Muscle of back (tissue), 13 donors: ENCODE measurements at places on chromosomes 13 and 19.

DNA sequence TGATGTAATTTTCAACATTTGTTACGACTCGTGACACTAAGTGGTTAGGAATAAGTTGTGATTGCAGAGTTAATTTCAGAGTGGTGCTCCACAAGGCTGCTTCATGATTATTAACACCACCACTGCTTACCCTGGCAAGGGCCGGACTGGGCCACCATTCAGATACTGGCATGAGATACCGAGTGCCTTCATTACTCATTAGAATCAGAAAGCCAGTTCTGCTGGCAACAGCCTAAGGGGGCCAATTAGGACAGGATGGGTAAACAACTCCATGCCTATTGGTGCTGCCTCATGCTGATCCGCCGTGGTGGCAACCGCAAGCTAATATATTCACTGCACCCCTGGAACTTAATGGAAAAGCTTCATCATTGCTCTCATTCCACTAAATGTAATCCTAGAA lies 575.1 kb downstream of the EFNB2 start:
- DNase-seq: no peak

GRCh38 chr13:106234636-106235035 lies 300.8 kb downstream of the EFNB2 start:
- no peak for DNase-seq

GRCh38 chr13:49995625-49996101 lies 1.2 kb upstream of the TRIM13 start:
- peak; percentile 12 for DNase-seq

DNA sequence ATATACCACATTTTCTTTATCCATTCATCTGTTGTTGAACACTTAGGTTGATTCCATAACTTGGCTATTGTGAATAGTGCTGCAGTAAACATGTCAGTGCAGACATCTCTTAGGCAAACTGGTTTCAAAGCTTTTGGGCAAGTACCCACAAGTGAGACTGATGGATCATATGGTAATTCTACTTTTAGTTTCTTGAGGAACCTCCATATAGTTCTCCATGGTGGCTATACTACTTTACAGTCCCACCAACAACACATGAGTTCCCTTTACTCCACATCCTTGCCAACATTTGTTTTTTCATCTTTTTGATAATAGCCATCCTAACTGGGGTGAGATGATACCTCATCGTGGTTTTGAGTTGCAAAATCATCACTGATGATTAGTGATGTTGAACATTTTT lies 8.5 kb downstream of the CYSLTR2 start:
- no peak for DNase-seq

- no peak for DNase-seq
Measured at GRCh38 chr13:23354520-23354919, 79.0 kb downstream of the SACS start.

GRCh38 chr13:85347251-85347650 lies 452.0 kb downstream of the SLITRK6 start:
- no peak for DNase-seq

GRCh38 chr19:42206871-42207755 lies 10.4 kb downstream of the DEDD2 start:
- DNase-seq: no peak

- no peak for DNase-seq
Measured at GRCh38 chr13:67742478-67742877, 512.3 kb upstream of the PCDH9 start.

DNA sequence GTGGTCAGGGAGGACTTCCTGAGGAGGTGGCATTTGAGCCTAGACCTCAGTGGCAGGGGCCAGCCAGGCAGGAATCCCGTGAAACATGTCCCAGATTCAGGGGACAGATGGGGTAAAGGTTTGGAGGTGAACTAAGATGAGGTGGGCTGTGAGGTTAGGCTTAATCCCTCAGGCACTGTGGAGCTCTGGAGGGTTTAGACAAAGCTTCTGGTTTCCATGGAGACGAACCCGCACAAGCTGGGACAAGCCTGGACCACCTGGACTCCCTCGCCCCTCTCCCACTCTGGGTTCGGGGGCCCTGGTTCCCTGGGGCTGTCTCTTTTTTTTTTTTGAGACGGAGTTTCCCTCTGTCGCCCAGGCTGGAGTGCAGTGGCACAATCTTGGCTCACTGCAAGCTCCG lies 15.7 kb downstream of the TJP3 start:
- no peak for DNase-seq

- DNase-seq: no peak
Measured at GRCh38 chr13:34065928-34066327, 248.0 kb downstream of the RFC3 start.

- no peak for DNase-seq
Measured at GRCh38 chr13:73133531-73133930, 74.7 kb downstream of the KLF5 start.

DNA sequence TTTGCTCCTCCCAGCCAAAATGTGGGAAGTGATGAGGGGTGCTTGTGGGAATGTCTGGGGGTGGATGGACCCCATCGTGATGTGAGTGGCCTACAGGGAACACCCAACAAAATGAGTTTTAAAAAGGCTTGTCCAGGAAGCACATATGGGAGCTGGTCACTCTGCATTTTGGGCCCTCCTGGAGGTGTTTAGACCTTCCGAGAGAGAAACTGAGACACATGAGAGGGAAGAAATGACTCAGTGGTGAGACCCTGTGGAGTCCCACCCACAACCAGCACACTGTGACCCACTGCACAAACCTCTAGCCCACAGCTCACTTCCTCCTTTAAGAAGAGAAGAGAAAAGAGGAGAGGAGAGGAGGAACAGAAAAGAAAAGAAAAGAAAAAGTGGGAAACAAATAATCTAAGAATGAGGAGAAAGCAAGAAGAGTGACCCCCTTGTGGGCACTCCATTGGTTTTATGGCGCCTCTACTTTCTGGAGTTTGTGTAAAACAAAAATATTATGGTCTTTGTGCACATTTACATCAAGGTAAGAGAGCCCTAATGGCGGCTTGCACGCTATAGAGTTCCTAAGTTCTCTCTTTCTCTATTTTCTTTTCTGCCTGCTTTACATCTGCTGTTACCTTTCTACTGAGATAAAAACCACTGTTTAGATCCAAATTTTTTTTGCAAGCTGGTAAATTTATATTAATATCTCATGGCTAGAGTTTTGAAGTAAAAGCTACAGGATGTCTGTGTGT lies 13.3 kb upstream of the LILRB1 start:
- DNase-seq: no peak

GRCh38 chr13:49935171-49936074 lies 717 bp downstream of the SPRYD7 start:
- peak; percentile 24 for DNase-seq

GRCh38 chr19:52007451-52007805 lies 583 bp downstream of the ZNF615 start:
- DNase-seq: no peak

- no peak for DNase-seq
Measured at GRCh38 chr13:85132986-85133385, 666.2 kb downstream of the SLITRK6 start.

GRCh38 chr19:58570770-58571574 lies 2.2 kb downstream of the MZF1 start:
- DNase-seq: no peak

- no peak for DNase-seq
Measured at GRCh38 chr19:11377237-11377636, 2.8 kb downstream of the SWSAP1 start.

DNA sequence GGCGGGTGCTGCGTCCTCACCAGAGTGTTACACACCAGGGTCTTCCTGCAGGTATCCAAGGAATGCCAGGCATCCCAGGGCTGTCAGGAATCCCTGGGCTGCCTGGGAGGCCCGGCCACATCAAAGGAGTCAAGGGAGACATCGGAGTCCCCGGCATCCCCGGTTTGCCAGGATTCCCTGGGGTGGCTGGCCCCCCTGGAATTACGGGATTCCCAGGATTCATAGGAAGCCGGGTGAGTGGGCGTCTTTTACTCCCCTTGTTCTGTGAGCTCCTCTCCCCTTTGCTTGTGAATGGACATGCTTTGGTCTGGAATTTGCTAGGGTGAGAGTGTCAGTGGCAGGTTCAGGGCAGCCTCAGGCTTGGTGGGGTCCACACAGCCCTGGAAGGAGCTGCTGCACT lies 75.9 kb downstream of the RAB20 start:
- DNase-seq: no peak

DNA sequence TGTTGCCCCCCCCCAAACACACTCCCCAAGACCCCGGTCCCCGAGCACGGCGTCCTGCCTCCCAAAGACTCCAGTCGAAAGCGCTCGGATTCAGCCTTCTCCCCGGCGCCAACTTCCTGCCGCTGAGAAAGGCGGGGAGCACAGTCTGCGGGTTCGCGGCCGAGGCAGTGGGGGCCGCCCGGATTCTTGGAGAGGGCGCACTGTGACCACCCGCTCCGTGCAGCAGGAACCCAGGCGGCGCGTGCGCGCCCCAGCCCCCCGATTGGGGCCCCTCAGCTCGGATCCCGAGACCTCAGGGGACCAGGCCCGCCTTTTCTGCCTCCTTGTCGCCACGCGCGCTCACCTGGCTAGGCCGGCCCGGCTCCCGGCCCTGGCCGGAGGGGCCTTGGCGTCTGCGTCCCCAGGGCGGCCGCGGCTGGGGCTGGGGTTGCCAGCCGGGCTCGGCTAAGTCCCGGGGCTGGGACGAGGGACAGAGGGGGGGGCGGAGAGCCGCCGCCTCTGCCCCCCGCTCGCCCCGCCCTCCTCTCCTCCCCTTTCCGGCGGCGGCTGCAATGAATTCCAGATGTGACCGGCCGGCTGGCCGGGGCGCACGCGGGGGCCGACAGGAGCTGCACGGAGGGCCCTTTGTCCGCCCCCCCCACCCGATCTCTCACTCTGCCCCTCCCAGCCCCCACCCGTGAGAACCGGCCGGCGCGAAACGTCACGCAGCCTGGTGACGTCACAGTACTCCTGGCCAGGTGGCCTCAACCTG lies at the start of gene S1PR2:
Gene S1PR2, minus strand, starts transcription at position 471 of the 751 bp plus-strand sequence. CDS start 6,426 bp downstream, outside the sequence.
- peak; percentile 86 for DNase-seq

DNA sequence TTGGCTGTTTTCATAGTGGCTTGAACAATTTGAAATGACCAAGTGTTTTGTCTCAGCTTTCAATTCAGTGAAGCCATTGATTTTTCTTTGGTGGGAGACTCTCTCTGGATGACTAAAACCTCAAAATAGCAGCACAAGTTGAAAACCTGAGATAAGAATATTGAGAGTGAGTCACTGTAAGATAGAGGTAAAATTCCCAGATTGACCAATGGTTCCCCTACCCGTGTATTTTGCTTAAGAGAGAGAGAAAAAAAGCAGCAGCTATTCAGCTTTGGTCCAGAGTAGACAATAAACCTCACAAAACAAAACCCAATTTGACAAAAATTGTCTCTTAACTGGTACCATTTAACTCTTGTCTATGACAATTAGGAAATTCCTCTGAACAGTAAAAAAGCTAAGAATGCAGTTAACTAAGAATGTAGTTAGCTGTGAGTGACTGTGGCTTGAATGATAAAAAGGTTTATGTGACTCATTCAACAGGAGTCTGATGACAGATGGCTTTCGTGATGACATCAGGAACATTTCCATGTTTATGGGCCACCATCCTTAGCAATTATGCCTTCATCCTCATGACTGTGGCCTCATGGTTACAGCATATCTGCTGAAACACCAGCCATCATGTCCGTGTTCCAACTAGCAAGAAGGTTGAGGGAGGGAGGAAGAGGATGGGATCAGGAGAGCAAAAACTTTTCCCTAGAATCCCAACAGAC lies 356.9 kb downstream of the NDFIP2 start:
- peak; percentile 16 for DNase-seq

DNA sequence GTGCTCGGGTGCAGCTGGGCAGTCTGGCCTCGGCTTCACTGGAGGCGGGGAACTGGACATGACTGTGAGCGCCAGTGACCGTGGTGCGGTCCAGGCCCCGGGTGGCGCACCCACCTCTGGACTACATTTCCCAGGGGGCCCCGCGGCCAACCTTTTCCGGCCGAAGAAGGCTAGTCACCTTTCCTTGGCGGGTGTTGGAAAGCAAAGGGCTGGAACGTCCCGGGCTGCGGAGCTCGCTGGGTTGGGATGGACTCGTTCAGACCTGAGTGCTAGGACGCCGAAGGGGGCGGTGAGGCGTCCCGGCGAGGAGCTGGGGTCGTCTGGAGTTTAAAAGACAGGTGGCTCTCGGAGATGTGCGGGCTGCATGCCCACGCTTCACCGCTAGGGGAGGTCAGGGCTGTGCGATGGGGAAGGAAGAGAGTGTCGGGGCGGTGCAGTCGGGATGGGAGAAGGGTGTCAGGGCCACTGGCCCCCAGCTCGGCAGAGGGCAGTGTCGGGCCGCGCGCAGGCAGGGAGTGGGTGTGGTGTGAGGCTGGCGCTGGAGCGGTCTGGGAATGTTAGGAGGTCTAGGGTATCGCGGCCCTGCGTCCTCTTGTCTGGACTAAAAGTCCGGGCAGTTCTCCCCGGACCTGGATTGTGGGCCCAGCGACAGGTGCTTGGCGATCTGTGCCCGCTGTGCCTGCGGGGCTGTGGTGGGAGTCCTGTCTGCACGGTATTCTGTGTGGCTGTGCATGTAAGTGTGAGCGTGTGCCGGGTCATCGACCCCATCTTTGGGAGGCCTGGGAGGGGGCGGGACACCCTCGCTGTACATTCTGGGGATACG lies 57.1 kb downstream of the ZNF568 start:
- peak; percentile 80 for DNase-seq

DNA sequence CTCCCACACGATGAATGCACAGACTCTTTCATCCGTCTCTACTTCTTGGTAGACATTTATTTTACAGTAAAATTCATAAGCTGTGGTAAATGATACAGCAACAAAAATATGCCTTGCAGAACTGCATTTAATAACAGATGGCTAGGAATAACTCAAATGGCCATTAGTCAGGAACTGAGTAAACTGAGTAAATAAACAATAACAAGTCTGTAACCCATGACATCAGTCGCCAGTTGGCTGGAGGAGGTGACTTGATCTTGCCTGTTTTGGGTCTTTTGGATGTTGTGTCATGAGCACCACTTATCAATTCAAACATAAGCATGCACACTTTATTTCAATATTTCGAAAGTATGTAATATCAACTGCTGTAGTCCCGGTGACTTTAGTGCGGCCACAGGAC lies 632.6 kb upstream of the ARGLU1 start:
- DNase-seq: no peak

GRCh38 chr19:12841094-12841493 lies 2.8 kb downstream of the MAST1 start:
- DNase-seq: no peak

GRCh38 chr19:42455621-42456081 lies 12.9 kb upstream of the CXCL17 start:
- no peak for DNase-seq

GRCh38 chr13:79393564-79394249 lies 12.3 kb downstream of the RBM26 start:
- peak; percentile 17 for DNase-seq

- DNase-seq: peak; percentile 74
Measured at GRCh38 chr13:95540888-95541287, 11.6 kb upstream of the CLDN10 start.

DNA sequence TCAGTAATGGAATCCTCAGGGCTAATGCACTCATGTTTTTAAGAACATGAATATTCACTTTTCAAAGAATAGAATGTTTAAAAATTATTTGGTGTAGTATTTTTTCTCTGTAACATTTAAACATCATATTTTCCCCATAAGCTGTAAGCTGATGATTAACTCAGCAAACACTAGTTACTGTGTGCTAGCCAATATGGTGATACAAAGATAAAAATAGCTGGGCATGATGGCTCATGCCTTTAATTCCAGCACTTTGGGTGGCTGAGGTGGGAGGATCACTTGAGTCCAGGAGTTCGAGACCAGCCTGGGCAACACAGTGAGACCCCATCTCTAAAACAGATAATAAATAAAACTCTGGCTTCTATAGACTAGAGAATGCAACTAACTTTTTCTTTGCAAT lies 13.2 kb downstream of the RNF17 start:
- DNase-seq: no peak
